ENCODE measurements at places on chromosomes 2 and 18.
A peak's percentile ranks its signal among the peaks of the same experiment; 100 is the strongest.

DNA sequence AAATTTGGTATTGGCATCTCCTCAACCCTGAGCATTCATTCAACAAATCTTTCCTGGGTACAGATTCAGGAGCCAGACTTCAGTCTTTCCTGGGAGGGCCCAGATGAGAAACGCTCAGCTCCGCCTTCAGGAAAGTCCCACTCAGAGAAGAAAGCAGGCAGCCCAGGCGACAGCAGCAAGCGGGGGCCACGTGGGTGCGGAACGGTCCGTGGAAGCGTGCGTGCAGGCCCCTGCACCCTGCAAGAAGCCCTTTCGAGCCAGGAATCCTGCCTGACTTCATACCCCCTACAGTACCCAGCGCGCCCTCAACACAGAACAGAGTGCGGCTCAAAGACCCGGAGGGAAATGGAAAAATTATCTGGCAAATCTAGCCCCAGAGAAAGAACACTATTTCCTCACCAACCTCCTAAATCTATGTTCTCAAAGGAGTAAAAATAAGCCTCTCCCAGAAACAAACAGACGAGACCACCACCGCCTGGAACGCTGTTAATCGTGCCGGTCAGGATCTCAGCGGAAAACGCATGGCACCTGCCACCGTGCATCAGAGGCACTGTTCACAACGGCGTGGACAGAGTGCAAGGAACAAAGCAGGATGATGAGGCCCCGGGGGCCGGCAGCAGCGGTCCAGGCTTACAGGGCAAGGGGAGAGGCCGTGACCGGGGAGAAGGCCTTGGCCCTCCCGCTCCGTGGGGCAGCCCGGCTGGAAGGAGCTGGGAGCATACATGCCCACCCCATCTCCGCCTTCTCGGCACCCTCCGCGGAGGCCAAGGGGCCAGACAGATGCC lies 318.3 kb downstream of the EIPR1 start:
- no peak for DNase-seq

GRCh38 chr2:144595686-144596072 lies 75.8 kb upstream of the ZEB2 start:
- DNase-seq, result peak; percentile 54

DNA sequence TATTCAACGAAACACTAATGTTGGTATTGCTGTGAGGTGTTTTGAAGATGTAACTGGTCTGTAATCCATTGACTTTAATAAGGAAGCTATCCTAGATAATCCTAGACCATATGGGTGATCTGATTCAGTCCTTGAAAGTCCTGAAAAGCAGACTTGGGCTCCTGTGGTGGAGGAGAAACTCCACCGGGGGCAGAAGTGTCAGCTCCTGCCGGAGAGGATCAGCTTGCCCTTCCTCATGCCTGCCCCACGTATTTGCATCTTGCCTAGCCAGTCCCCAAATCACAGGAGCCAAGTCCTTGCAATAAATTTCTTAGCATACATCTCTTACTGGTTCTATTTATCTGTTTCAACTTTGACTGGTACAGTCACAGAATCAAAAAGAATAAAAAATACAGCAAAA lies 144.2 kb upstream of the DLGAP1 start:
- DNase-seq, result no peak

DNA sequence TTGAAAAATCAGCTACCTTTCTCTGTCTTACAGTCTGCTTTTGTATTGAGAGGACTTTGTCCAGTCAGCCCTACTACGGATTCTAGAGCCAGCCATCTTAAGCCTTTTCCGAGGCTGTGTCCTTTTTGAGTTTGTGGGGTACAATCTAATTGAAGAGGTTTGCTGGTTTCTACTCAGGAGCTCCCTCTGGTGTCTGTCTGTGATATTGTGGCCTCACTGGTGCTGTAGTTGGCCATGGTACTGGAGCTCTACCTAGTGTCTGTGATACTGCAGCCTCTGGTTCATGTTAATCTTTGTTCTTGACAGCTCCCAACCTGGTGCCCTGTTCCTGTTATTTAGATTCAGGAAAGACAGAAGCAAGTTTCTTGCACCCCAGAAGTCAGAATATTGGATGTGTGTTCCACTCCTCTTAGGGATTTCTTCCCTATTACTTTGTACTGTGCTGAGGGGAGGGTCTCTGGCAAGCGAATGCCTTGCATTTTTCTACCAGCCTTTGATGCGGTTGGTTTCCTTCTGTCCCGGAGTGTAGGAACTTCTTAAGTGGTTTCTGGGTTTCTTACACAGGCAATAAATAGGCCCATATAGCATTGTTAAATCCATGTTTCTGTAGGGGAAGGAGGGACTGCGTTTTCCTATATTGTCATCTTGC lies 78.5 kb downstream of the ACSL3 start:
- peak; percentile 64 for DNase-seq

- DNase-seq, result no peak
Measured at GRCh38 chr2:195410074-195410671, 246.9 kb upstream of the SLC39A10 start.

DNA sequence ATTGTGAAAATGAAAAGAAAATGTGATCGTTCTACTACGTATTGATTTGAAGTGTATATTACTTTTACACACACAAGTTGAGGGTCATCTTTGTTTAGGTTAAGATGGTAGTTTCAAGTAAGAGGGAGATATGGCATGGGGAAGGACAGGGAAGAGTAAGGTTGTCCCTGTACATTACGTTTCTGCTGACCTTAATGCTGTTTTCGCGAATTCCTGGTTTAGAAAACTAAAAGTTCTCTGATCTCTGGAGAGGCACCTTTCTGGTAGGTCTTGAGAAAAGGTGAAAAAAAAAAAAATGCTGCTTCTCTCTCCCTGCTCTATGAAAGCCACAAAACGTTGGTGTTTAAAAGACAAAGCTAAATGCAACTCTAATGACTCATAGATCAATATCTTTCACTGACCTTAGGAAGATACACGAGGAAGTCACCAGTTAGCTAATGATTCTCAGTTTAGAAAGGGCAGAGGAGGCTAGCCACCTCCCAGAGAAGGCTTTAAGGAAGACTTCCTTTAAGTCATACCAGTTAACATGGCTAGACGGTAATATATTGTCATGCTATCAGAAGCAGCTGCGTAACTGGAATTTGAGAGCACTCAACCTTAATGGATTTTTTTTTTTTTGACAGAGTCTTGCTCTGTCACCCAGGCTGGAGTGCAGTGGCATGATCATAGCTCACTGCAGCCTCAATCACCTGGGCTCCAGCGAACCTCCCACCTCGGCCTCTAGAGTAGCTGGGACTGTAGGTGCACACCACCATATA lies 13.2 kb downstream of the TXNDC2 start:
- DNase-seq, result peak; percentile 71

- DNase-seq, result peak; percentile 77
Measured at GRCh38 chr2:63589148-63589958, 590 bp downstream of the MDH1 start.

GRCh38 chr18:22005191-22005841 lies 164.1 kb upstream of the GATA6 start:
- DNase-seq, result no peak

DNA sequence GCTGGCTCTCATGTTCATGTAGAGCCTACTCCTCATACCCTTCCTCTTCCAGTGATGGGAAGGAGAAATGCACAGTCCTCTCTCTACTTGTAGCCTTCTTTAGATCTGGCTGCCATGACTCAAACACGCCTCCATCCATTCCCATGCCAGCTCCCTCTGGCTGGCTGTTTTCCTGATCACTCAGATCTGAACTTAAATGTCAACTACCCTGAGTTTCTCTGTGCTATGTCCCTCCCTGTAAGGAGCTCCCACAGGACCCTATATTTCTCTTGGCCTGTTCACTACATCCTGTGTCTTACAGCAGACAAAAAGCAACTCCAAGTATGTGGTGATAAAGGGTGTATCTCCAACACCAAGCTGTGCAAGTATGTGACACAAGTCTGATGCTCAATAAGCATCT lies 152.4 kb downstream of the TCF4 start:
- DNase-seq, result no peak

- DNase-seq, result no peak
Measured at GRCh38 chr2:85763132-85763531, 9.3 kb downstream of the ATOH8 start.

- DNase-seq, result peak; percentile 49
Measured at GRCh38 chr2:72993147-72993932, 76.0 kb downstream of the EMX1 start.
